HFF-Myc (cell line): ENCODE measurements at places on chromosomes 3 and 15.

DNA sequence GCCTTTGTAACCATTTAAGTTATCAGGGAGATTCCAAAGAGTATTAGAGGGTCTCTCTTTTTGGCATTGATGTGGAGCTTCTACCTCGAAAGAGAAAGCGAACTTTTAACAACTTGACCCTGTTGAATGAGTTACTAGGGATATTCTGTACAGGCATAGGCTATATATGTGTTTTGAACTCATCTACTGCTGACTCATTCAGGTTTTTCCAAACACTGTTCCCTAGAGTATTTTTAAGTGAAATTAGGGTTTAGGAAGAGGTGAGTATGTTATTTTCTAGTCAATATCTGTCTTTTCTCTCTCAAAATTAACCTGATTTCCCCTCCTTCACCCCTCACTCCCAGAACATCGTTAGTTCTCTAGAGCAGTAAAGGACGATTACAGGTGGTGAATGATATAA is 228.1 kb upstream of the C2CD4B start:
- DNase-seq: no peak

GRCh38 chr3:17050506-17050905 is 165.8 kb downstream of the PLCL2 start:
- DNase-seq: no peak

DNA sequence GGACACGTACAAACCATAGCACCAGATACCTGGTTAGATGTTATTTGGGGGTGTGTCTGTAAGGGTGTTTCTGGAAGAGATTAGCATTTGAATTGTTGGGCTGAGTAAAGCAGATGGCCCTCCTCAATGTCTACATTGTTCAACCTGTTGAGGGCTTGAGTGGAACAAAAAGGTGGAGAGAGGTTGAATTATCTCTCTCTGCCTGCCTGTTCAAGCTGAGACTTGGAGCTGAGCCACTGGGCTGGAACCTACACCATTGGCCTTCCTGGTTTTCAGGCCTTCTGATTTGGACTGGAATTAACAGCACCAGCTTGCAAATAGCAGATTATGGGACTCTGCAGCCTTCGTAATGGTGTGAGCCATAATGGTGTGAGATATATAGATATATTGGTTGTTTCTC is 71.3 kb upstream of the CORO2B start:
- DNase-seq: no peak

- DNase-seq: no peak
These were observed 48.9 kb downstream of the PTPN9 start for GRCh38 chr15:75530169-75530568.

- DNase-seq: no peak
These were observed 44.9 kb upstream of the TSEN2 start for GRCh38 chr3:12439161-12439940.

DNA sequence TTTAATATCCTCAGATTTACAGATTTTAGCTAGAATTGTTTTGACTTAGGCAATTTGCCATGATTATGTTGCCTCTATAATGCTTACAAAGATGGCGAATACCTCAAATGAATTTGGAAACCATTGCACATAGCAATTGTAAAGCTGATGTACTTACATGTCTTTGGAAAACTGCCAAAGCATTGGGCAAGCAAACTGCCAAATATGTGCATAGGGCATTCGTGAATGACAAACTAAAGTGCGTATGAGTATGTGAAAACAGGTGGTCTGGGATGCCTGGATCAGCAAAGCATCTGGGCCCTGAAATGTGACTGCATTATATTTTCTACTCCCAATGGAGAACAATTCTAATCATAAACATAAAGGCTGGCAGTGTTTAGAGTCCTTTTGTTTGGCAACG is 445.3 kb upstream of the ROBO1 start:
- no peak for DNase-seq

DNA sequence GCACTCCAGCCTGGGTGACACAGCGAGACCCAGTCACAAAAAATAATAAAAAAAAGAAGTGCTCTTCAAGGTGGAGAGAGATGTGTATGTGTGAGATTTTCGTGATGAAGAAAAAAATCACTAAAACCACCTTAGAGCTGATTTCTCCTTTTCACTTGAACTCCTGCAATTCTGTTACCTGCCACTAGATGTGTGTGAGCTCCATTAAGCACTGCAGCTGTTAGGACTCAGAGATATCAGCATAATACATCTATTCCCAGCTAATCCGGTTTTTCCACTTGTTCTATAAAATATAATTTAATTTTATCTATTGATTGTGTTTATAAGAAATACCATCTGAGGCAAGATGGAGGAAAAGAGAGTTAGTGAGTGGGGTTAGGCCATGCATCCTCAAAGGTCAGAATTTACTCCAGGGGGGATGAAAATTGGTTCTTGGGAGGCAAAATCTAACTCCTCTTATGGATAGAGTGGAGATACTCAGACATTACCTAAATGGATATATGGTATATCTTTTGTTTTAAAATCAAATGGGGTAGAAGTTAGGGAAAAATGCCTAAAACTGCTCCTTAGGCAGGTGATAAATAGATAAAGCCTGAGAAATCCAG is 152.7 kb downstream of the IL20RB start:
- DNase-seq: peak; percentile 15

DNA sequence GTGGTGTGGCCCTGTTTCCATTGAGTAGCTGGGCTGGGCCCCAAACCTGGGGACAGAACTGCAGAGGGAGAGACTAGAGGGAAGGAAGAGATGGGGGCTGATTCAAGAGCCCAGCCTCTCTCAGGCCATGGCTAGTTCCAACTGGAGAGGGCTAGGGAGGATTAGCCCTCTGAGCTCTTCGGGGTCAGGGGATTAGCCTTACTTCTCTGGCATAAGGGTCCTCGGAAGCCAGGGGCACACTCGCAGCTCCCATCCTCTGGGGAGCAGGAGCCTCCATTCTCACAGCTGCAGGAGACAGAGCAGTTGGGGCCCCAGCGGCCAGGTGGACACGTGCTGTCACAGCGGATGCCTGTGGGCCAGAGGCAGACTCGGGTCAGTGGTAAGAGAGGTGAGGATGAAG is 53.3 kb downstream of the RAB11A start:
- DNase-seq: no peak

GRCh38 chr15:75230016-75230343 is 28.2 kb upstream of the GOLGA6C start:
- DNase-seq: no peak

DNA sequence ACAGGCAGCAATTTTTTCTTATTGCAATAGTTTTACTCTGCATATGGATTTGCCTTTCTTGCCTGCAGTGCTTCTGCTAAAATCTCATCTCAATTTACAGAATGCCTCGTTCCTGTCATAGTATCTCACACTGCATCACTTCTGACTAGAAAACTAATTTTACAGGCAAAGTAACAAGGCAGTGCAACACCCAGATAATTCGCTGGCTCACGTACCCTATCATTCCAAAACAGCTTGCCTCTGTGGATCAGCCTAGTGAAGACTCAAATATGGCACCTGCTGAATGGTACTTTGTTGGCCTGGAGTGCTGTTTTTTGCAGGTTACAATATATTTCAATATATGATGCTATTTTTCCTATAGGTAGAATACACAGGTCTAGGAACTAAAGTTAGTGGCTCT is 5.3 kb downstream of the EIF5A2 start:
- no peak for DNase-seq

DNA sequence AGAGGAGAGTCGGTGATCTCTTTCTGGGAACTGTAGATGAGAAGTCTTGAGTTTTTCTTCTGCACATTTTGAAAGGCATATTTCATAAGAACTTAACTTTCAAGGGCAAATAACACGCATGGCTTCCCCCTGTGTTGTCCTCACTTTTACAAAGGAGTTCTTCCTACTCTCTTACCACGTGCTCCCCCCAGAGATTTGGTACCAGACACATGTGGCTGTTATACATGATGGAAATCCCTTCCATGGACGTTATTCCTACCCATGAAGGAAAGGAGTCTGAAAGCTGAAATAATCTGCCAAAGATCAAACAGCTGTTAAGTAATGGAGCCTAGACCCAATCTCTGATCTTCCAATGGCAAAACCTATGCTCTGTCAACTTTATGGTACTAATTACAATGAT is 4.4 kb downstream of the IL5RA start:
- no peak for DNase-seq

DNA sequence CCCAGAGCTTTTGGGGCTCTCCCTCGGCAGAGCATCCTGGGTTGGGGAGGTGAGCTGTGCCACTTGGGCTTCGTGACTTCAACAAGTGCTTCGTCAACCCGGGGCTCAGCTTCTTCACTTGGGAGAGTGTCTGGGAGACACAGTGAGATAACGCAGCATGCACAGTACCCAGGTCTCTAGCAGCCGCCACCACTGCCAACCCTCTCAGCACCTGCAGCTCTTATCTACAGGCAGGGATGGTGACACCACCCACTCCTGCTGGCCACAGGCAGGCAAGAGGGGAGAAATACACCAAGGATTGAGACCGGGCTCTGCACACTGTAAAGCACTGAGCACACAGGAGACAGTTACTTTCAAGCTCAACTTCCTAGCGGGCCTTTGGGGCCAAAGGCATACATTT is 11.6 kb downstream of the TKT start:
- DNase-seq: no peak

DNA sequence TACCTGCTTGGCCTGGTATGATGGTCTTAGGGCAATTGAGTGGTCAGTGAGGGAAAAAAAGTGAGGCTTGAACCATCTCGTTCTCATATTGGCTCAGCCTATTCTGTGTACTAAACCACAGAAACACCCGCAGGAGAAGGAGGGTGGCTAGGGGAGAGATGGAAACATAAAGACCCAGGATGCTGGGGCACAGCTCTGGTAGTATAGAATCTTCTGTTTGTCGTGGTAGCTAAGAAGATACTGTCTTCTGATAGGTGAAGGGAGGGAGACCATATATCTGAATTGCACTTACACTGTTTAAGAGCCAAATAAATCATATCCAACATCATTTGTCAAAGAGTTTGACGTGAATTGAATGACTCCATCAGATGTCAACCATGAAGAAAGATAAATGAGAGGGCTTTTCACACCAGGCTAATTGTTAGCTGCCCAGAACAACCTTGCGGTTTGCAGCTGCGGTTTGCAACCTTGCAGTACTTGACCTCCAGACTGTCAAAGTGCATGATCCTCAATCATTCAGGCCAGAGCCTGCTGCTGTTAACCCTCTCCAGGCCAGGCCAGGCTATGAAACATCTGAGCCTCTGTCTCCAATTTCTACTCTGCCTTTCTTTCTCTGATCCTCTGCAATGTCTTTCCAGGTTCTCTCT is 40.9 kb upstream of the PIK3R4 start:
- DNase-seq: no peak

DNA sequence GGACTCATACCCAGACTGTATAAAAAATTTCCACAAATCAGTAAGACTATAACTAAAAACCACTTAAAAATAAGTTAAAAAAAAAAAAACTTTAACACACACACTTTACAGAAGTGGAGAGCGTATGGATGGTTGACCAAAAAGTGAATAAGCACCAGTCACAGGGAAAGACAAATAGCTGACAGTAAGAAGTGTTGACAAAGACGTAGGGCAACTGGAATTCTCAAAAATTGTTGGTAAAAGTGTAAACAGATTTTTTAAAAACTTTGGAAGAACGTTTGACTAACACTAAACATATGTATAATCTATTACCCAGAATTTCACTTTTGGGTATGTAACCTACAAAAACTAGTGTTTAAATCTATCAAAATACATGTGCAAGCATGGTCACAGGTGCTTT is 73.7 kb downstream of the TMEM212 start:
- no peak for DNase-seq

GRCh38 chr15:78162038-78162437 is 12.9 kb downstream of the IDH3A start:
- no peak for DNase-seq

DNA sequence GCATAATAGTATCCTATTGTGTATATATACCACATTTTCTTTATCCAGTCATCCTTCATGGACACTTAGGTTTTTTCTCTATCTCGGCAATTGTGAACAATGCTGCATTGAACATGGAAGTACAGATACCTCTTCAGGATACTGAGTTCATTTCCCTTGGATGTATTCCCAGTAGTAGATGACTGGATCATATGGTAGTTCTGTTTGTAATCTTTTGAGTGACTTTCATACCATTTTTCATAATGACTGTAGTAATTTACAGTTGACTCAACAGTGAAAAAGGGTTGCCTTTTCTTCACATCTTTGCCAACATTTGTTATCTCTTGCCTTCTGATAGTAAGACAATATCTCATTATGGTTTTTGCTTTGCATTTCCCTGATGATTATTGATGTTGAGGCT is 21.8 kb downstream of the MYH15 start:
- no peak for DNase-seq

DNA sequence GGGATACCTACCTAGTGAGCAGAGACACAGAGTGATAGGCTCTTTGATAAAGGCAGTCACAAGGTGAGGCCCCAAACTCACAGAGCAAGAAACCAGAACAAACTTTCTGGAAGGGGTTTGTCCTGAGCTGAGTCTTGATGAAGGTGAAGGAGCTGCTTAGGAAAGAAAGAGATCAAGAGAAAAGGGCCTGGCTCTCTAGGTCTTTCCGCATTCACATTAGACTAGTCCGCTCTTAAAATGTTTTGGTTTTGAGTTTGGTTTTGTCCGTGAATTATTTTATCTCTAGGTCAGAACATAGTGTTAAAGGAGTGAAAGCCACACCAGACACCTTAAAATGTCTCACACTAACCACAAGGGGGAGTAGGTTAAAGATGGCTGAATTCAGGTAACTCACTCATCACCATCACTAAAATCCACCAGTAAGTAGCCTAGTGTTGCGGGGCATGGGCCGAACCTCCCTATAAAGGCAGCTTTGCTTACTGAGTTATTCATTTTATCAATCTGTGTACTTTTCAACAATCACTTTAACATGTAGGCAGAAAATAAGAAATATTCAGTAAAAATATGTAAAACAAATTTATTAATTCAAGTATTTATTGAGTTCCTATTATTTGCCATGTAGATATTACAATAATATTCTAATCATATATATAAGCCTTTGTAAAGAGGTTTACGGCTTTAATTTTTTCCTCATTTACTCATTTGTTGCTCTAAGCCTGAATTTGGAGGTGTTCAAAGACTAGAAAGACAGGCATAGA is 121.5 kb upstream of the TSC22D2 start:
- no peak for DNase-seq

DNA sequence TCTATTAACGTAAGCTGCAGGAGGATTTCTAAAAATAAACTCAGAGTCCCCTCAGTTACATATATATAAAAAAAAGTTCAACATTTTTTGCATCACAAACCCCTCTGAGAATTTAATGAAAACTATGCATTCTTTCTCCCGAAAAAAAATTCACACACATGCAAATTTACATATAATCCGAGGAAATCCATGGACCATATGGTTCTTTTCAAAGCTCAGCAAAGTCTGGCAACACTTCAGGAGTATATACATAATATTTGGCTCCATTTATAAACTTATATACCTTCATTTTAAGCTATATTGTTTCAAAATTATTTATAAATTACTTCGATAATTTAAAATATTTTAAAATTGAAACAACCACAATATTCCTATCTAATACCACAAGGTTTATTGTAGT is 140.7 kb upstream of the PLXND1 start:
- DNase-seq: no peak

DNA sequence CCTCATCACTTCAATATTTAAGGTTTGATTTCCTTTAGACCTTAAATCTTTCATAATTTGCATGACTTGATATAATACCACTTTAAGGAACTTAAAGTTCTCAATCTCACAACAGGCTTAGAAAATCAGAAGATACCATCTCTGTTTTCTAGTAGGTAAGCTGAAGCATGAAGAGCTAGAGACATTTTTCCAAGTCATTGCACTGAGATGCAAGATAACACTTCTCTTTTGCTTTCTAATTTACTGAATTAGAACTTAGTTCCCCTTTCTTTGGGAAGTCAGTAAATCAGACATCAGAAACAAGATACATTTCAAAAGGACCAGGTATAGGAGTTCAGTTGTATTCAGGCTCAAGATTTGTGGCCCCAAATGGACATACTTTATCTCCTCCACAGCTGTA is 79.7 kb downstream of the DZIP3 start:
- DNase-seq: no peak
